ENCODE measurements at places on chromosomes 3 and 15.

- DNase-seq: no peak
Measured at GRCh38 chr3:126433105-126433430, 38.4 kb downstream of the CFAP100 start.

DNA sequence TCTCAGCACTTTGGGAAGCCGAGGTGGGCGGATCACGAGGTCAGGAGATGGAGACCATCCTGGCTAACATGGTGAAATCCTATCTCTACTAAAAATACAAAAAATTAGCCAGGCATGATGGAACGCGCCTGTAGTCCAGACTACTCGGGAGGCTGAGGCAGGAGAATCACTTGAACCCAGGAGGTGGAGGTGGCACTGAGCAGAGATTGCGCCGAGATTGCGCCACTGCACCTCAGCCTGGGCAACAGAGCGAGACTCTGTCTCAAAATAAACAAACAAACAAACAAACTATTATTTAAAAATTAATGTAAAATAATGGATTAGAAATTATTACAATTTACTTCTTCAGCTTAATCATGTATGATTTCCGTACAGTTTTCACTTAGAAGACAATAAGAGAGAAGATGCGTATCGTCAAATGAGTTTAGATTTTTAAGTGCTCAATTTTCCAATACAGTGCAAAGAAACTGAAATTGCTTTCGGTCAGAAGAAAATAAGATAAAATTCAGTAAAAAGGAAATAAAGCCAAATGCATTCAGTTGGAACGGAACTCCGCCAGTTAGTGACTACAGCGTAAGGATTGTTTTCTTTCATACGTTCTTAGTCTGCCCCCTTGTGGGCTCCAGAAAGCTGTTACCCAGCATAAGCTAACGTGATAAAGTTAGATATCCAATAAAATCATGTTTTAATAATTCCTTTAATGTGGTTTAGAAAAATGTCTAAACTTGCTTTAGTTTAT, 24.8 kb downstream of the AADAC start:
- DNase-seq: peak; percentile 79

DNA sequence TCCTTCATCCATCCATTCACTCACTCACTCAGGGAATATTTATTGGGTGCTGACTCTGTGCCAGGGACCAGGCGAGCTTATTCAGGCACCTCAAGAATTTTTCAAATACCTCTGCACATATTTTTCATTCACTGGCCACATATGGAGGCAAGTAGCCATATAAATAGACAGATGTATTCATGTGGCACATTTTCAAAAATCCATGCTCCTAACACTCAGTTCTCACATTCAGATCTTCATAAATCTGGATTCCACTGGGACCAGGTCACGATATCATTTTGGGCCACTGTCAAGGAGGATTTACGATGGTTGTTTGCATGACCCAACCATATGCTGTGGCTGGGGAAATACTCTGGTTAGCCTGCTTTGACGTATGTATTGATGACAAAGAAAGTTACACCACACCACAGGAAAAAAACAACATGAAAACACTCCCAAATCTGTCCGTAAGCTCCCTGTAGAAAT, 241.8 kb upstream of the LRTM1 start:
- no peak for DNase-seq

- DNase-seq: no peak
Measured at GRCh38 chr3:55974421-55975165, 487.5 kb upstream of the WNT5A start.

DNA sequence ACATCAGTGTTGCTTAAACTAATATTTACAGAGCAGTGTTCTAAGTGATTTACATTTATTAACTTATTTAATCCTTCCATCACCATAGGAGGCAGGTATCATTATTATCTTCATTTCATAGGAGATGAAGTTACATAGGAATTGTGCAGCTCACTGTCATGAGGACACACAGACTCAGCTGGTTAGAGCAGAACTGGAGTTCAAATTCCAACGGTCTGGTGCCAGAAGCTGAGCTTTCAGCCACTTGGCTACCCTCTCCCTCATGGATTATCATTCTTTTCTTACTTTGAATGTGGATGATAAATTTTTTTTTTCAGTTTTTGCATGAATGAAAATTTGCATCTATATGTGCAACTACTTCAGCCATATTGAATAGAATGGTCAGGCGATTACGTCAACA, 86.0 kb upstream of the LRIG1 start:
- DNase-seq: no peak
